Fibroblast of lung (primary cell): ENCODE measurements at places on chromosomes 11 and 22.

DNA sequence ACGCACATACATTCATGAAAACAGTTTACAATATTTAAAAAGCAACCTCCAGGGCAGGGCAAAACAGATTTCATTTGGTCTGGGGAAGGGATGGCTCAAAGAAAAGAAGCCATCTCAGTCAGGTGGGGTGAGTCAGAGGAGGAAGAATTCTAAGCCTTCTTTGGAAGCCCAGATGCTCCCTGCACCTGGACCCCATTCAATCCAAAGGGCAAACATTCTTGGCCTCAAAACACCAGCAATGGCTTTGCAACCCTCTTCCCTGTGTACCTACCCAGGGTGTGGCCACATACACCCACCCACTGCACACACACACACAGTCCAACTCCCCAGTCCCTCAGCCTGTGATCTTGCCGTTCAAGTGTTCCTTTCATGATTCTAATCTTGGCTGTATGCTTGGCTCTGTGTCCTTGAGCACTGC, 2.0 kb downstream of the KCNE3 start:
- no peak for DNase-seq

GRCh38 chr11:646214-646613, 9.1 kb downstream of the DRD4 start:
- no peak for DNase-seq

- DNase-seq = no peak
Measured at GRCh38 chr11:58507355-58507754, 550 bp downstream of the OR5B21 start.

DNA sequence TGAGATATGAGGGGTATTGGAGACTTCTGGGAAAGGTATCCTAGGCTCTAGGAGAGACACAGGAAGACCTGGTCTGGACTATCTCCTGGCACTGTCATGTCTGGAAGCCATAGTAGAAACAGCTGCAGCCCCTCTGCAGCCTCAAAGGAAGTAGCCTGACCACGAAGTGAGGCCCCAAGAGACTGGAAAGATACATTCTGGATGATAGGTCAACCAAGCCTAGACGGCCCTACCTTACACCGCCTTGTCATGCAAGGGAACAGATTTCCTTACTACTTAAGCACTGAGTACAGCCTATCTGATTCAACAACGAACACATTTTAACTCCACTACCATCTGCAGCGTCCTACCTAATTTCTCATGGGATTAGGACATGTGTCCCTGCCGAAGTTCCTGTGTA, 31.1 kb downstream of the UQCR10 start:
- DNase-seq = no peak

- DNase-seq = no peak
Measured at GRCh38 chr11:34656062-34656720, 35.3 kb downstream of the EHF start.
